NCI-H2029 treated with DMSO at 0.1 percent for 48 hours (cell line): ENCODE measurements at places on chromosomes 12 and 14.

- no peak for DNase-seq
Observed at GRCh38 chr14:103519043-103519836, 3.4 kb downstream of the CKB start.

DNA sequence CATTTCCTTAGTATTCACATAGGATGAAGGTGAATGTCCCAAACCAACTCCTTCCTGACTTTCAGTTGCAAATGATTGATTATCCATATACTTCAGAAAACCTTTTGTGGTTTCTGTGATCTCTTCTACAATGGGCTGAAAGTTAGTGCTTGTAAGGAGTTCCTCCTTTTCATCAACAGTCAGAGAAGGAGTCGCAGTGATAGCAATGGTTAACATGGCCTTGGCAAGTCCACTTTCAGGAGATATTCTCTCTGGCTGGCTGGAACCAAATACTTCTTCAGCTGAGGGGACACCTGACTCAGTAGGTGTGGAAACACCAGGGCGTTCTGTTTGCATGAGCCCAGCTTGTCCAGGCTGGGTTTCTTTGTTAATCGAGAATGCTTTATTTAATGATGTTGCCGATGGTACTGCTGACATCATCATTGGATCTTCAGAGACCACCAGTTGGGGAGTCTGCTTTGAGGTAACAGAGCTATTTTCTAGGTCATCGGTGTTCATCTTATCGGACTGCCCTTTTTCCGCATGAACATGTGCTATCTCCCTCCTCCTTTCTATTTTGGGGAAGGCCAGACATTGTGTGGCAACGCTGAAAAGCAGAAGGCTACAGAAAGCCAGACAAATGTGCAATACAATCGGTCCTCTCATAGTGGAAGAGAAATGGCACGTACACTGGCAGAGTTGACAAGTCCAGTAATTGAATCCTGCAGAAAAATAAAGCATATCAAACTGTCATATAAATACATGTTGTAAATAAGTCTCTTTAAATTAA is 13.1 kb downstream of the ARMH4 start:
- DNase-seq, result no peak

DNA sequence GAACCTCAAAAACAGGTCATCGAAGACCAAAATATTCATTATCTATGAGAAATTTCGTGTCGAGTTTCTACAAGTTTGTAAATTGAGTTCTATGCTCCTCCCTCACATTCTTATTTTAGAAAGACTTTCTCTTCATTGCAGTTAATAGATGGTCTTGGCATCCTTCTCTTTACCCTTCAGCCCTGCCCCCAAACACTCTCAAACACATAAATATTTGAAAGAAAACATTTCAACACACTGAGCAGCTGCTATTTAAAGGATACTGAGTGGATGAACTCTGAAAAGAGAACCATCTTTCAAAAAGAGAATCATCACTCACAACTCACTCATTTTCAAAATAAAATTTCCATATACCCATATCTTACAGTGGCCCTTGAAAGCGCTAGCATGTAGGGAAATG is 67.1 kb downstream of the NUAK1 start:
- no peak for DNase-seq

GRCh38 chr14:22689199-22689598 is 45.0 kb upstream of the OR6J1 start:
- no peak for DNase-seq

GRCh38 chr14:79997509-79998208 is 213.6 kb downstream of the DIO2 start:
- no peak for DNase-seq

DNA sequence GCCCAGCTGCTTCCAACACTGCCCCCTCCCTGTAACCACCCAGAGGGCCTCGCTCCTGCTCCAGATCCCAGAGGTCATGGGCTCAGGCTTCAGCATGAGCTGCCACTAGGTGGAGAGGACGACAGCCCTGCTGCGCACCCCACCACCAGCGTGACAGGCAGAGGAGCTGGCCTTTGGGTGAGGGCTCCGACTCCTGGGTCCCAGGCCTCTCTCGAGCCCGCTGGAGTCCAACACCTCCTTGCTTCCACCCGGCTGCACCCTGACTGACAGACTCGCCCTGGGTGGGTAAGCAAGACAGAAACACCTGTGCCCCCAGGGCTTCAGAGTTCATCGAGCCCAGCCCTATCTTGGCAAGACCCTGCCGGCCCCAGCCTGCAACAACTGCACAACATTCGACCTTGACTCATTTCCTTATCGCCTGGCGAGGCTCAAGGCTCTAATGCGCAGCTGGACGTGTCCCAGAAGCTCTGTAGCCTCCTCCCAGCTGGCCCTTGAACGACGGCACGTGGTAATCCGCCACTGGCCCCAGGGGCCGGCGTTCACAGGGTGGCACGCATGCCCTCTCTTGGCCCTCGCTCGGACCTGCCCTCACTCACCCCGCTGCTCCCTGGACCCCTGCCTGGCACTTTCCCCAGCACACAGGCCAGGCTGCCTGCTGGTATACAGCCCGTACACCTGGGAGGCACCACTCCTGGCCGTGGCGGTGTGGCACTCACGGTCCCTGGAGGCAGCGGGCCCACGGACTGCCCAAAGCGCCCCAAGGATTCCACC is 28.0 kb downstream of the VPS37B start:
- no peak for DNase-seq

GRCh38 chr12:108592033-108592909 is 5.6 kb downstream of the TMEM119 start:
- DNase-seq, result no peak
